ENCODE measurements at places on chromosomes 3 and 15.

DNA sequence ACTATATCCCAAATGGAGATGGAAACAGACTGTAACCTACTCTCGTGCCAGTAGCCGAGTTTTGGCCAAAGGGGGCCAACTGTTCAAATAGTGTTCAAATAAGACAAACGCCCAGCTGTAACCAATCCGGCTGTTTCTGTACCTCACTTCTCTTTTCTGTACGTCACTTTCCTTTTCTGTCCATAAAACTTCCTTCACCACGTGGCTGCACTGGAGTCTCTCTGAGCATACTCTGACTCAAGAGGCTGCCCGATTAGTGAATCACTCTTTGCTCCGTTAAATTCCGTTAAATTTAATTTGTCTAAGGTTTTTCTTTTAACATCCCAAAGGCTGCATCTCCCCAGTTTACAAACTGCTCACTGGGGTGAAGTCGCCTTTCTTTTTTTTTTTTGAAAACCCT is 219.2 kb upstream of the P2RY1 start:
- no peak for DNase-seq

- no peak for DNase-seq
These were observed 174.6 kb downstream of the KLHL25 start for GRCh38 chr15:85619992-85620689.

GRCh38 chr3:46359733-46360493 is 6.0 kb downstream of the CCR2 start:
- no peak for DNase-seq

DNA sequence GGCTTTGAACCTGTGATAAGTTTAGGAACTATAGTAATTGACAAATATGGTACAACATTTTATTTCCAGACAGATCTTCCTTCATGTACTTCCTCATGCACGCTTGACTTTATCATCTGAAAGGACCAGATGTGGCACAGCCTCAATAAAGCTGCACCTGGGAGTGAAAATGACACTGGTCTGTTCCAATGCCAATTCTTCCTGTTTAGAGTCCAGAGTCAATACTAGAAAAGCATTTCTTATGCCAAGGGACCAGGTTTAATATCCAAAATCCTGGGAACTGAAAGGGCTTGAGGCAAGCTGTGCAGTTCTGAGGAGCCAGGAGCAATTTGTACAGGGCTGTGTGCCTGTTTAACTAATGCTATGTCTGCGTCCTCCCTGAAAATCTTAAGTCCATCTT is 15.3 kb downstream of the DPH6 start:
- DNase-seq = no peak

DNA sequence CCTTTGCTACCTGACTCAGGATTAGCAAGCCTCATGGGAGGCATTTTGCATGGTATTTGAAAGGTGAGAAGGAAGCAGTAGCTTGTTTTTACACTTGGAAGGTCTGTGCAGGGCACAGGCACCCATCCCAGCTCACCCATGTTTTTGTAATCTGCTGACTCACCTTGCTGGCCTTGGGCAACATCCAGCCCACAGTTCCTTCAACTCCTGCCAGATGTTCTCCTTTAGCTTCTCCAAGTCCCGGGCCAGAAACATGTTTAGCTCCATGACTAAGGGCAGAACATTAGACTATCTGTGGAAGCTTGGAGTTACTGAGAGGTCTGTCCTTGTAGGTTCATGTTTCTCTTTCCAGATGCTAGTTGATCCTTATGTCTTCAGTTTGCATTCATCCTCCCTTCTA is 12.4 kb upstream of the ZNF770 start:
- DNase-seq = no peak

DNA sequence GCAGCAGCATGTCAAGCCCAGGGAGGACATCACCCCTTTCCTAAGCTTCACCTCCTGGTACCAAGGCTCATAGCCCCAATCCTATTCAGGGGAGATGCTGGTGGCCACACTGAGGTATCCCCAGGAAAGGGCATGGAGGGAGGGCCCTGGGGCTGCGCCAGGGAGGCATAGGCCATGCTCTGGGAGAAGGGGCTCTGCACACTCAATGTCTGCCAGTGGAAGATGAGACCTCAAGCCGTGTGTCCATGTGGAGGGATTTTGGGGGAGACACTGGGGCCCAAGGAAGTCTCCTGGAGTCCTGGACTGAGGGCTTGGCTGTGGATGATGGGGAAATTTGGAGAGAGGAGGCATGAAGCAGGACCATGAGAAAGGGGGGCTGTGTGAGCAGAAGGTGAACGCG is 21.2 kb upstream of the PRR23E start:
- no peak for DNase-seq

GRCh38 chr15:86570738-86571137 is 491.1 kb downstream of the AGBL1 start:
- no peak for DNase-seq

GRCh38 chr3:137669519-137670060 is 94.5 kb upstream of the SOX14 start:
- no peak for DNase-seq

GRCh38 chr3:151297429-151297828 is 19.1 kb upstream of the P2RY14 start:
- no peak for DNase-seq

DNA sequence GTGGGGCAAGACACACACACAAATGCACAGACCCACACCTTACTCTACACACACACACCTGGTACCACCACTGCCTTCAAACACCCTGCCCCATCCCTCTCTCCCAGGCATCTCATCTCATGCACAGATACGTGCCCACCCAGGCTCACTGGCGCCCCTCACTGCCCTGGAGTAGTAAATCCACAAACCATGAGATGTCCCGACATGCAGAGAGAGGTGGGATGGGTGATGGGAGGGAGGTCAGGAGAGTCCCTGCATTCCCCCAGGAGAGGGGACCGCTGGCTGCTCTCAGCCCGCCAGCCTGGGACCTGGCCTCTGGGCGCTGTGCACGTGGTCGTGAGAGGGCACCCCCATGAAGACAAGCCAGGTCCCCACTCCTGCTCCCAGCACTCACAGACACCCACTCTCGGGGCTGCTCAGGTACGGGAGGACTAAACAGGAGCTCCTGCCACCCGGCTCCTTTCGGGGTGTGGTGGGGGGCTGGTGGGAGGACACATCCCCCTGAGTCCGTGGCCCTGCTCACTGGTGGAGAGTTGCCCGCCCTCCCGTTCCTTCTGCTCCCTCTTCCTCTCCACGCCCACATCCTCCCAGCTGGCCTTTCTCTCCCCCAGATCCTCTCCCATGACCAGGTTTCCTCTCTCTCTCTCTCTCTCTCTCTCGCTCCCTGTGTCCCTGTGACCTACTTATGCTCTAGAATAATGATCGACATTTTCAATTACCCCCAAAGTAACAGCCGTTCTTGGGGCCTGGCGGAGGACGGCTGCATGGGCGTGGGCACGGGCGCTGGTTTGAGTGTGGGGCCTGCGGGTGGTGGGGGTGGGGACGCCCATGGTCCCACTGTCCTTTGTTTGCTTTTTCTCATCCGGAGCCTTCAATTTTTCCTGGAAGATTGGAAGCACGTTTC is 18.9 kb upstream of the CSPG4 start:
- no peak for DNase-seq

- peak; percentile 38 for DNase-seq
These were observed 219.9 kb upstream of the IGF1R start for GRCh38 chr15:98428253-98428989.

DNA sequence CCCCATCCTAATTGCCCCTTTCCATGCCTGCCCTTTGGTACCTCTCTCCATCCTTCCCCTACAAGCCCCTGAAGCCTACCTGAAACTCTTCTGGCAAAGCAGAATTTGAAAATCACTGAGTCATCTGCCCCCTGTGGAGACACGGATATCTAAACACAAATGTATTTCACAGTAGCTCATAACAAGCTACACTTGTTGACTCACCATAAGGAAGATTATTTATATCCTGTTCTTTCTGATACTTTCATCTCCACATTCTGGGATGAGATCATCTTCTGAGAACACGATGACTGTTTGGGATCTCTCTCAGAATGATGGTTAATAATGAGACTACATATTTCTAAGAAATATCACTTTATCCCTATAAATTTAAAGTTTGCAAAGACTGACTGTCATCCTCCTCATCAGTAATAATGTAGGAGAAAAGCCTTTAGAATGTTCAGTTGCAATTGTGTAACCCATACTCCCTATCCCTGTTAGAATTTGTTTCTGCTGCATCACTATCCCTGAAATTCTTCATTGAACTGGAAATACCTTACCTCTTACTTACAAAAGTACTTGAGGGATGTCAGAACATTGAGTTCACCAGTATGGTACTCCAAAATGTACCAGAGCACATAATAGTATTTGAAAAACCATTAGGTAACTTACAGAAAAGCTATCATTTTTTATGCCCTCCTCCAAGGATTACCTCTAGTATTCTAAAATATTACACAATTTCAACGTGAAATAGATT is 116.1 kb upstream of the IL12A start:
- DNase-seq = no peak

- no peak for DNase-seq
These were observed 231.6 kb downstream of the CACNA2D3 start for GRCh38 chr3:54353946-54354345.

DNA sequence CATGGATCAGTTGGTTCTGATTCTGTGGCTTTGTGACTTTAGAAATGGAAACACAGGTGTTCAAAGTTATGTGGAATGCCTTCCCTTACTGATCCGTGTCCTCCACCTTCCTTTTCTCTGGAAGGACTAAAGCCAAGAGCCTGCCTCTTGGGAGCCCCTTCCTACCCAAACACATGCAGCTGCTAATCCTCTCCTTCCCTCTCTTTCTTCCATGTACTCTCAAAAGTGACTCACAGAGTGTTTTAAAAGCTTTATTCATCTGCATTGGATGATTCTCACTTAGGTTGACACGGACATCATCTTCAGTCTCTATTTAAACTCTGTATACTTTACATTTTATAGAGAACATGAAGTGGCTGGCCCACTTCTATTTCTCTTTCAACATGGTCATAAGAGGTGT is 856.5 kb upstream of the ARPP21 start:
- DNase-seq = no peak

DNA sequence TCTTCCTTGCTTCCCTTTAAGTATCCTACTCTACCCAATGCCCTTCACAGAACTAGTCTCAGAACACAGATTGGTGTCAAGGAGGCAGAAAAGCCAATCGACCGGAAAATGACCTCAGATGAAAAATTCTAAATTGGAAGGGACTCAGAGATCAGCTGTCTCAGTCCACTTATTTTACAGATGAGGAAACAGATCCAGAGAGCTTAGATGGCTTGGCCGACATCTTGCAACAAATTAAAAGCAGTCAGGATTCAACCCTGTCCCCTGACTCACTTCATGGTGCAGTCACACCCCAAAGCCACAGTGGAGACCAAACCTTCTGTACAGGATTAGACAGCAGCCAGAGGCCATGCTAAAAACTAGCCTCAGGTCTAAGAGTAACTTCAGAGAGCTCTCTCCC is 169.3 kb upstream of the BHLHE40 start:
- no peak for DNase-seq

DNA sequence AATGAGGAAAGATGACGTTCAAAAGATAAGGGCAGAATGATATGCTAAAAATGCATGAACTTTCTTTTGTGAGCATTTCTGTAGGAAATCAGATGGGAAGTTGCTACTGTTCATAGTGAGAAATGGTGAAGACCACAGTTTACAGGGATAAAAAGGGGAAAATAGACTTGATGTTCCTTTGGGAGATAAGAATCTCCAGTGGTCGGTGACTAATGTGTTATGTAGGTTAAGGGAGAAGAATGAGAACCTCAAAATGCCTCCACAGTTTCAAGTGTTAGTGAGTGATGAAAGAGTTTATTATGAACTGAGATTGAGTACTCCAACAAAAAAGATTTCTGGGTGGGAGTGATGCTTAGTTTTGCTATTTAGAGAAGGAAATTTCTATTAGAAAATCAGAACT is 247.2 kb downstream of the LSAMP start:
- no peak for DNase-seq

- no peak for DNase-seq
These were observed 26.6 kb downstream of the ALDH1L1 start for GRCh38 chr3:126153695-126154360.

DNA sequence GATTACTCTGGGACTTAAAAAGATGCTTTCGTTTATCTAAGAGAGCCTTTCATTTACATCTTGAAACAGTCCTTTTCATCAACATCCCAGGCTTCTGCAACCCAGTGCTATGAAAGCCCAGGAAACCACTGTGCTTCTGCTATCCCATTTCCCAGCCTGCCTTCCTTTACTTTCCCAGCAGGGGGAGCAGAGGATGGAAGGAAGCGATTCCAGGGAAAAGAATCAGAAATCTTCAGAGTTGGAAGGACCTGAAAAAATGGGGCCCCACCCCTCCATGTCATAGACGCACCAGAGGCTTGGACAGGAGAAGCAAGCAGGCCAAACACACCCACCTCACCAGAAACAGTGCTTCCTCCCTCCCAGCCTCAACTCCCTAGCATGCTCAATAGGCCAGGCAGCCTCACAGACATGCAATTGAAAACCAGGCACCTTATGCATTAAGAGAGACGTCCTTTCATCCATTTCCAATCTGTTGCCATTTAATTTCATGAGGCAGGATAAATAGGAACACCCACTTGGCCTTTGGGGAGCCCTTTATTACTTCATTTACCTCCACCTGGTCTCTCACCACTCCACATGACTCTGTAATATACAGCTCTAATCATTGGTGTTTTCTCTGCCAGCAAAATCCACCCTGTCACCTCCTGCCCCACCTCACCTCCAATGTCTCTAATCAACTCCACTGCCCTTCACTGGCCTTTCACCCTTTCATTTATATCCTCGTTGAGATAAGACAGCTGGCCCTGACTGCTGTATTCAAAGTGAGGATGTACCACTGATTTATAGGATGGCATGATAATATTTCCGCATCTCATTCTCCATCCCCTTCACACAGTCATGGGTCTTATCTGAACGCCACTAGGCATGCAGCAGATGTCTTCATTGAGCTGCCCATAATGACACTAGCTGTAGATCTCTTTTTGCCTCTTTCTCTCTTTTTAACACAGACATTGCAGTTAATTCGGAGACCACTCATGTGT is 583.9 kb downstream of the NTRK3 start:
- no peak for DNase-seq

- no peak for DNase-seq
These were observed 75.7 kb downstream of the DUT start for GRCh38 chr15:48406911-48407310.
